ENCODE measurements at places on chromosomes 5 and 9. TPM values are rescaled to one million over a fixed set of nuclear protein-coding genes. Genes with fewer than 3 reads are reported as not detected.

The ADRA1B gene
- total RNA-seq = not detected

The SPINK7 gene
- total RNA-seq = not detected

The FAM153A gene
- total RNA-seq = 27.6 TPM

The CXCL14 gene
- total RNA-seq = not detected

The ACSL6 gene
- total RNA-seq = 6.0 TPM

The PCDHGA2 gene
- not detected for total RNA-seq

The DAPK1 gene
- total RNA-seq = 3.3 TPM

The COL27A1 gene
- 4.0 TPM for total RNA-seq

The SSNA1 gene
- total RNA-seq = 58.9 TPM

The ACTL7A gene
- not detected for total RNA-seq

The ADAMTS19 gene
- total RNA-seq = not detected

The C5orf58 gene
- not detected for total RNA-seq

The CDX1 gene
- total RNA-seq = not detected

The HRH2 gene
- 11.6 TPM for total RNA-seq

The NTRK2 gene
- total RNA-seq = 0.45 TPM

GRCh38 chr5:138536665-138537315 is 6.2 kb downstream of the ETF1 start:
- DNase-seq = peak; percentile 19

DNA sequence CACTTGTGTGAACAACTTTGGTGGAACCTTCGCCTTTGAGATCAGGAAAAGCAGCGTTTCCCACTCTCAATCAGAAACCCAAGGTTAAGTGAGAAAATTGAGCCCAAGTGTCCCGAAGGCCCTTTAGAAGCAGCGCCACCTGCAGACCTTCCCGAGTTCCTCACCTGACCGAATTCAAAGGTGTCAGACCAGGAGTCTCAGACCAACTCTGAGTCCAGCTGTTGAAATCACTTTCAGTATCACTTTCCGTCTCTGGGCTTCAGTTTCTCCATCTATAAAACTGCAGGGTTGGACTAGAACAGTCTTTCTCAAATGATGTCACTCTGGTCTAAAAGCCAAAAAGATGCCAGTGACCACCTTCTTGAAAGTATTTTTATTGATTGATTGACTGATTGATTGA is 31.7 kb upstream of the GRHPR start:
- DNase-seq = peak; percentile 62

- no peak for DNase-seq
Observed at GRCh38 chr5:15183520-15183919, 311.9 kb upstream of the ANKH start.

DNA sequence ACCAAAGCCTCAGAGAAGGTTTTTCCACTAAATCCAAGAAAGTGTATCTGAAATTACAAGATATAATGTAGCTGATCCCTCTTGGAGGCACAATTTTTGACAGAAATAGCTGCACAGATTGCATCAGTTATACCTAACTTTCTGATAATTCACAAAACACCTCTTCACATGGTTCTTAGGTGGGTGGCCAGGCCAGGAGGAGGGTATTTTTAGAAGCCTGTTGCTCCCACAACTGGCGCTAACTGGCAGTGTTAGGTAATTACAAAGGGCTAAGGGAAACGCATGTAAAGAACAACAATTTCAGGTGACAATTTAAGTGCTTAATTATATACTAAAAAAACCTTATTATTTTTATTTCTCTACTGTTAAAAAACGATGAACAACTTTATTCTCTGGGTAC is 247.9 kb downstream of the BNC2 start:
- no peak for DNase-seq

- DNase-seq = no peak
Observed at GRCh38 chr5:56681346-56681745, 134.0 kb upstream of the MAP3K1 start.

DNA sequence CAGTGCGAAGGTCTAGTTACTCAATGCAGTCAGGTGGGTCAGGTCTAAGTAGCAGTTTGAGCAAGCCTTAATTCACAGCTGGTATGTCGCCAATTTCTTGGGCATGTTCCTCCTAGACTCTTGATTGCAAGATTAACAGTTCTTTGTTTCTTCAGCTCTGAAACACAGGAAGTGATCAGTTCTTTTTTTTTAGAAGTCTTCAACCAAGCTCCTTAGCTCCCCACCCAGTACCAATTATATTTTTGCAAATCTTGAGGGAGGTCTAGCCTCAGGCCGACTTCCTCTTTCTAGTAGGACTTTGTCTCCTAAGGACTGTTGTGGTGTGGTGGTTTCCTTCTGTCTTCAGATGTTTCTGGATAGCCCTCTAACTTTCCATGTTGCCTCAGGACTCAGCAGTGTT is 2054.2 kb downstream of the MAT2B start:
- DNase-seq = no peak

- no peak for DNase-seq
Observed at GRCh38 chr5:133945568-133945967, 22.9 kb downstream of the C5orf15 start.

DNA sequence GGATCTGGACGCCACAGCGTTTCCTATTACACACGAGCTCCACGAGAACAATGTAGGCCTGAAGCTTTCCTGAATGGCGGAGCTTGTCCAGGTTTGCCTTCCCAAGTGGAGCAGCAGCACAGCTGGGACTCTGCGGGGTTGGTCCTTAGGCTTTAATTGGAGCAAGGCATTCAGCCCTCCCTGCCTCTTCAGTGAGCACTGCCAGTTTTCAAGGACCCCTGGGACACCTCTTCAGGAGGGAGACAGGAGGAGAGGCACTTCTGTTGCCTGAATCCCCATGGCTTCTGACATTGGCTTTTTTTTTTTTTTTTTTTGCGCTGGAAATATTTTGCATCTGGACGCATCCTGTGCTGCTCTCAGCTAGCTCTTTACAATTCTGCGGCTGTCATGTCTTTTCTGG is 179.4 kb downstream of the SEMA6A start:
- no peak for DNase-seq

DNA sequence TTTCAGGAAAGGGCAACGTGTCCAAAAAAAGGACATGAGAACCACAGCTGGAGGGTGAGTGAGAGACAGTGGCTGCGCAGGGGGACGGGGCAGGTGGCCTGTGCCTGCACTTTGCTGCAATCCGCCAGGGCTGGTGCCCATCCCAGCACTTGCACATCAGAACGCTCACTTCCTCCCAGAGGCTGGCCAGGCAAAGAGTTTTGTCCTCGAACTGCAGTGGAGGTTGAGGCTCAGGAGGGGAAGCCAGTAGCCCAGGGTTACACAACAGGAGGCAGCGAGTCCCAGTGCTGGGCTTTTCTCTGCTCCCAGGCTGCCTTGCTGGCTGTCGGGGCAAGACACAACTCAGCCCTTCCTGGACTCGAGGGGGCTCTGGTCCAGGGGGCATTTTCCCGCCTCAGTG is 33.1 kb downstream of the CRB2 start:
- DNase-seq = no peak

DNA sequence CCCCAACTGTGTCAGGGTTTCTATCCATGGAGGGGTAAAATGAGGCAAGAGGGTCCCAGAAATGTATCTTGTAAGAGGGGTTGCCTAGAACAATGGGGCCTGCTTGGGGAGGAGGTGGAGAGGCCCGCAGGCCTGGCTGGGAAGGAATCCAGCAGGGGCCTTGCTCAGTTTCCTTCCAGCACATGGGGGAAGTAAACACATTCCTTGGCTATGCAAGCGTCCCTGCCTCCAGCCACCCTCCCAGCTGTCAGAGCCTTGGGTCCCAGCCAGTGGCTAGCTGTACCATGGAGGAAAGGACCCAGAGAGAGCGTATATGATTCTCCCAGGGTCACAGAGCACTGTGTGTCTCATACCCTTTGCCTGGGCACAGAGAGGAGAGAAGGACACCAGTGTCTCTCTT is 71.1 kb upstream of the IL17B start:
- no peak for DNase-seq

DNA sequence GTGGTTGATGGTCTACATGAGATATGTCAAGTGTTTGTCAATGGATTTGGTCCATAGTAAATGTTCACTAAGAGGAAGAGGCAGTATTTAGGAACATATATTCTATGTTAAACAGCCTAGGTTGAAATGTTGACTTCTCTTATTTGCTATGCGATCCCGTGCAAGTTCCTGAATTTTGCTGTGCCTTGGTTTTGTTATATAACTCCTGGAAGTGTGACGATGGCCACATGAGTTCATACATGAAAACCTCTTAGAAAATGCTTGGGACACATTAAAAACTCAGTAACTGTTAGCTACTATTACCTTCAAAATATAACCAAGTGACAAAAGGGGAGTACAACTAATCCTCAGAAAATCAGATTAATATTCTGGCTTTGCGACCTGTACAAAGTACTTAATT is 21.9 kb upstream of the FBXW2 start:
- no peak for DNase-seq

DNA sequence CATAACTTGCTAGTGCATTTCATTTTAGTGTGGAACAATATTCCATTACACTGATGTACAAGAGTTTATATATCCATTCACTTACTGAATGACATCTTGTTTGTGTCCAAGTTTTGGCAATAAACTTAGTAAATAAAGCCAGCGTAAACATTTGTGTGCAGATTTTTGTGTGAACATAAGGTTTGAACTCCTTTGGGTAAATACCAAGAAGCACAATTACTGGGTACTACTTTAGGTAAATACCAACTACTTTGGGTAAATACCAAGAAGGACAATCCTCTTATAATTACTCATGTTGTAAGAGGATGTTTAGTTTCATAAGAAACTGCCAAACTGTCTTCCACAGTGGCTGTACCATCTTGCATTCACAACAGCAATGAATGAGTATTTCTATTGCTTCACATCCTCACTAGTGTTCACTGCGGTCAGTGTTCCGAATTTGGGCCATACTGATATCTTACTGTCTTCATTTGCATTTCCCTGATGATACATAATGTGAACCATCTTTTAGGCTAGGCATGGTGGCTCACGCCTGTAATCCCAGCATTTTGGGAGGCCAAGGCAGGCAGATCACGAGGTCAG is 2.3 kb upstream of the SYK start:
- DNase-seq = no peak

- no peak for DNase-seq
Observed at GRCh38 chr5:19616701-19617215, 371.2 kb downstream of the CDH18 start.

DNA sequence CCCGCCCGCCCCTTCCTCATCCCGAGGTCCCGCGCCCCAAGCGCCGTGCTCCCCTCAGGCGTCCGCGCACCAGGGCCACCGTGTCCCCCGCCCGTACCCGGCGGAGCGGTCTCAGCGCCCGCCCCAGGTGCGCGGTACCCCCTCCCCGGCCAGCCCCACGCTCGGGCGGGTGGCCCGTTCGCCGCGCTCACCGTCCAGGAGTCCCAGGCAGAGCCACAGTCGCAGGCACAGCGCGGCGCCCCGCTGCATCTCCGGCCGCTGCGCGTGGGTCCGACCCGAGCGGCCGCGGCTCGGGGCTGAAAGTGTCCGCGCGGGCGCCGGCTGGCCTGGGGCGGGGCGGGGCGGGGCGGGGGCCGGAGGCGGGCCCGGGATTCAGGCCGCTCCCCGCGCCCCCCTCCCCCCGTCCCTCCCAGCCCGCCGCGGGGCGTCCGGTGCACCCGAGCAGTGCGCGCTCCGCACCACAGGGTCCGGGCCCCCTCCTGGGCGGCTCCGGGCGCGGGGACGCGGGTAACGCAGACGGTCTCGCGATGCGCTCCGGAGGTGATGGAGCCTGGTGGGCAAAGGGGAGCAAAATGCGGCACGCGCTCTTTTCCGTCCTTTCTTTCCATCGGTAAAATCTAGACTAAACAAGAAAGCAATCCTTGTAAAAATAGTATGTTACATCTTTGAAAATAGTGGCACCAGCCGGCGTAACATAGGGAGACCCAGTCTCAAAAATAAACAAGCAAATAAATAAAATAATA is at the start of gene FLT4:
FLT4 (minus strand) TSS at position 304 of the 743 bp plus-strand sequence; CDS start at position 249, 55 bp downstream.
- DNase-seq = no peak

GRCh38 chr5:168852329-168852728 is 273.2 kb upstream of the PANK3 start:
- DNase-seq = peak; percentile 20

DNA sequence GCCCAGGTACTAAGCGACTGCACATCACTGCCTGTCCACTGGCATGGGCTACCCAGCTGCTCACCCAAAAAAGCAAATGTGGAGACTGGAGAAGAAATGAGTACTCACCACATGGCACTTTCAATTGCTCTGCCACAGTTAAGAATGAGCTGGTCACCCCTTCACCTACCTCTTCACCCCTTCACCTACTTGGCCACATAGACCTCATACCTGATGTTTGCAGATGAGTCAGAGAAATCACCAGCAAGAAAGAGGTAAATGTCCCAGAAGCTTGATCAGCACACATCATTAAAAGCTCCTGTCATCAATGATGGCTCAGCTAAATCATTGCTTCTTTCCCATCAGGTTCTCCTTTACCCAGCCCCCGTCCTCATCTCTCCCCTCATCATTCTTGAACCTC is 7.6 kb upstream of the PRUNE2 start:
- DNase-seq = no peak

DNA sequence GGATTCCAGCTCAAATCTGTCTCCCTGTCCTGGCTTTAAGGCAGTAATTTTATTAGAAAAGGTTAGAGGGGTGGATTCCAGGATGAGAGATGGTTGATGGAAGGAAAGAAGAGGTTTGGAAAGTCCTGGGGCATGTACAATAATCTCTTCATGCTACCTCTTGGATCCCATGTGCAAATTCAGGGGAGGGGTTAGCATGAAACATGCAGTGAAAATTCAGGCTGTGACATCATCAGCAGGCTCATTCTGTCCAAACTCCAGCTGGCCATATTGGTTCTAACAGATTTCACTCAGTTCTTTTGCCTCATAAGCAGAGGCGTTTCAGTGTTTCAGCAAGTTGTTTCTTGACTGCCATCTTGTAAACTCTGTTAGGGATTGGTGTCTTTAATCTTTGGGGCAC is 55.4 kb downstream of the CYSTM1 start:
- no peak for DNase-seq

DNA sequence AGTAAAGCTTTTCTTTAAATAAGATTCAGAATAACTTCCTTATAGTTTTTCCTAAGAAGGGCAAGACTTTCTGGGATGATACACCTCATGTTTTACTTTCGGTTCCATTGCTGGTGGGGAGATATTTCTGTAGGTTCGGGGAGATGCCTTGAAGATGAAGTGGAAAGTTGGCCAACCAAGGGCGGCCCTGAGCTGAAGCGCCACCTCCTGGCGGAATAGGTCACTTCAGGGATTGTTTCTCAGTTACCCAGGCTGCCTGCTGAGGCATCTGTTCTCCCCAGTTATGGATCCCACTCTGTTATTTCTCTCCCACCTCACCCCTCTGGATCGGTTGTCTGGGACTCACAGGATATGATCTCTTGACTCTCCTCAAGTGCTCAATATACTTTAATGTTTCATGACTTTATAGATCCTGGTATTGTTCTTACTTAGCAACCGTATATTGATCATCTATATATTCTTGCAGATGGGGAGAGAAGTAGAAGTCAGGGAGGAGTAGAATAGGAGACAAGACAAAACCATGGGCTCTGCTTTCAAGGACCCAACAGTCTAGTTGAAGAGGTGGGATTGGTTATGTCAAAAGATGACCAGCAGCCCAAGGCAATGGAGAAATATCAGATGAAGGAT is 23.4 kb downstream of the MEGF10 start:
- DNase-seq = peak; percentile 76

- no peak for DNase-seq
Observed at GRCh38 chr5:172710676-172711075, 60.3 kb downstream of the DUSP1 start.

GRCh38 chr9:136577941-136578625 is 32.2 kb upstream of the NOTCH1 start:
- no peak for DNase-seq

Data from activated CD4-positive, alpha-beta memory T cell treated with anti-CD3 and anti-CD28 coated beads for 36 hours (primary cell).